ENCODE measurements at places on chromosomes 2 and 18. TPM values are rescaled to one million over a fixed set of nuclear protein-coding genes. Genes with fewer than 3 reads are reported as not detected.

DNA sequence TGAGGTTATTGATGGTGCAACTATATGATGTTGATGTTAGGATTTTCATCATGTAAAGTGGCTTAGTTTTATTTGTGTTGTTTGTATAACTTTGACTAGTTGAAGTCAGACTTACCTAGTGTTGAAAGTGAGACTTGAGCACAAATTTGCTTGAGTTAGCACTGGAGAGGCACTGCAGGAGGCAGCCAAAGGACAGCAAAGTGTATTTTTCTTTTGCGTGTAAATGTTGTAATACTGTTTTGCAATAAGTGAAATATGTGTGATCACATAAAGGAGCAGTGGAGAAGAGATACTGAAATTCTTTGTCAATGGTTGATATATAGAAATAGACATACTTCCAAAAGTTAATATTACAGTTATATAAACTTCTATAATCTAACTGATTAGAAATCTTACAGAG, 332.0 kb upstream of the RAB12 start:
- DNase-seq = no peak

GRCh38 chr2:38105922-38106321, 30.0 kb upstream of the CYP1B1 start:
- no peak for DNase-seq

TLX2 gene
- polyA plus RNA-seq = 0.06 TPM

IL1B gene
- polyA plus RNA-seq = 0.67 TPM

CGREF1 gene
- polyA plus RNA-seq = 7.5 TPM

Measured in renal pelvis (tissue), 12 donors.